SJSA1 (cell line): ENCODE measurements at places on chromosomes 2 and 18. TPM values are rescaled to one million over a fixed set of nuclear protein-coding genes. Genes with fewer than 3 reads are reported as not detected.

DNA sequence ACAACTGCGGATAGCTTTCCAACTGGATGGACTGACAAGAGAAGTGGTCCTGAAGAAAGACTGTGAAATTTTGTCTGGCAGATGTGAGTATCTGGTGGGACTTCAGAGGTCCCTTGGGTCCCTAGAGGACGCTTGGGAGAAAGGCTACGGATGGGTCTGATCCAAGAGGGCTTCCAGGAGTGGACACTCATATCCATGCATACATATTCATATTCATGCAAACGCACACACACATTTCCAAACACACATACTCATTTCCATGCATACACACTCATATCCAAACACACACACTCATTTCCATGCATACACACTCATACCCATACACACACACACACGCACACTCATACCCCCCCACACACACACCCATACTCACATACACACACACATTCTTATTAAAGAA lies 200.2 kb upstream of the DDX18 start:
- no peak for DNase-seq

DNA sequence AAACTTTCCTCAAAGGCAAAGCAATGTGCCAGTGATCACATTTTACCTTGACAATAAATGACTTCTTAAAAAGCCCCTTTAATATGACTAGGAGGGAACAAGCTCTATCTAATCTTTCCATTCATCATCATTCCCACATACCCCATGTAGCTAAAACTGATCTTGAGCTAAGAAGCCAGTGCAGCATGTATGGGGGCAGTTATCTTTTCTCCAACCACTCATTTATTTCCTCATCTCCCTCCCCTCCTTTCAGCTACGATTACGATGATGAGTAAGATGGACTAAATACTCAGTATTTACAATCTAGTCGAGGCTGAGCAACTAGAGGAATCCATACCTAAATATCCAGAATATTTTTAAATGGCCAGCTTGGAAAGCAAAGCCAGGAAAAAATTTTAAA lies 35.5 kb downstream of the PNO1 start:
- DNase-seq, result no peak

DNA sequence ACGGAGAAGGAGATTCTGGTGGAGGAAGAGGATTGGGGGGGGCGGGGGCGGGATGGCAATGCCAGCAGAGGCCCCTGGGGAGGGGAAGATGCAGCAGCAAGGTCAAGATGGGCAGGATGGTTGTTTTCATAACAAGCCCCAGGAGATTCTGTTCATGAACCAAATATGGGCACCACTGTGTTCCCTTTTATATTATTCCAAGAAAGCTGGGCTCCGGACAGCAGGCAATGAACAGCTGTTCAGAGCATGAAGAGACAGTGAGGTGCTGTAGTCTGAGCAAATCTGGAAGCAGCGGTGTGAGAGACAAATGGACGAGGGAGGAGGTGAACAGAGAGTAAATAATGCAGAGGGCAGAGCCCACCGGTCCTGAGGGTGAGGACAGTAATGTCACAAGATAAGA lies 20.0 kb downstream of the UXS1 start:
- DNase-seq, result no peak

ANKRD62 gene
- not detected in 2 replicates for total RNA-seq

TANC1 gene
- 11.6 and 26.5 TPM in 2 replicates for total RNA-seq
